GM12878 (cell line): ENCODE measurements at places on chromosomes 4 and X. TPM values are rescaled to one million over a fixed set of nuclear protein-coding genes. Genes with fewer than 3 reads are reported as not detected.

Gene TRIML2
- polyA plus RNA-seq = not detected in 2 replicates

Gene HERC6
- 3.2 and 5.0 TPM in 2 replicates for polyA plus RNA-seq

DNA sequence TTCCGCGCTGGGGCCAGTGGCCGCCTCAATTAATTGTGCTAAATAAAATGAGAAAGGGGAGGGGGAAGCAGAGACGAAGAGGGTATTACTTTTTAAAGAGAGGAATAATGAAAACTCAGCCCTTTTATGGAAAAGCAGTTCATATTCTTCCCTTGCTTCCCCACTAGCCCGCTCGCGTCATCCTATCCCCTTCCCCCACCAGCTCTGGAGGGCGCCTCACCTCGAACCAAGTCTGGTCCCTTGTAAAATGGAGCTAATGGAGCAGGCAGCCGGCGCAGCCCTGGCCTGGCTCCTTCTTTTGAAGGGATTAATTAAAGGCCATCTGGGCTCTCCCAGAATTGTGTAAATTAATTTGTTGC lies 511 bp upstream of the NKX6-1 start:
- H3K4me3 ChIP-seq = no peak overlapping the region
- no peak overlapping the region for H3K27ac ChIP-seq
- DNase-seq = no peak
- peaks cover 12% of the 10 kb centered on the region for H3K27me3 ChIP-seq

DNA sequence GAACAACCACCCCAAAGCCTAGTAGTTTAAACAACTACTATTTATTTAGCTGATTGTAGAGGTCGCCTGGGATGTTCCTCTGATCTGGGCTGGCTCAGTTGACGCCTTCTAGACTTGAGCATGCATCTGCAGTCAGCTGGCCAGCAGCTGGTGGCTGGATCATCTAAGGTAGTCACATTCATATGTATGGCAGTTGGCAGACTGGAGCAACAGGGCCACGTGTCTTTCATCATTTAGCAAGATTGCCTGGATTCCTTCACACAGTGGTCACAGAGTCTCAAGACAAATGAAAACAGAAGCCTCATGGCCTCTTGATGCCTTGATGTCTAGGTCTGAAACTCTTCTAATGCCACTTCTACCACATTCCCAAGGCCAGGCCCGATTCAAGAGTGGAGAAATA lies 220.6 kb upstream of the S100G start:
- no peak overlapping the region for H3K4me3 ChIP-seq
- no peaks in the 10 kb centered on the region for H3K4me1 ChIP-seq
- H3K36me3 ChIP-seq = no peaks in the 10 kb centered on the region
- no peaks in the 10 kb centered on the region for H3K27me3 ChIP-seq

- no peak for DNase-seq
- no peaks in the 10 kb centered on the region for H3K27me3 ChIP-seq
- H3K4me3 ChIP-seq = no peak overlapping the region
- H3K36me3 ChIP-seq = no peaks in the 10 kb centered on the region
Measured at GRCh38 chr4:11675051-11675800, 246.5 kb upstream of the HS3ST1 start.

GRCh38 chrX:27591938-27592337 lies 1.8 kb downstream of the DCAF8L2 start:
- H3K36me3 ChIP-seq = no peaks in the 10 kb centered on the region
- H3K4me1 ChIP-seq = no peaks in the 10 kb centered on the region
- no peak overlapping the region for H3K4me3 ChIP-seq
- no peaks in the 10 kb centered on the region; the same call in 1 of the 2 replicates for H3K27me3 ChIP-seq
- DNase-seq = no peak

Gene S100P
- polyA plus RNA-seq = not detected in 2 replicates

GRCh38 chrX:103293118-103293517 lies 16.6 kb upstream of the TCEAL5 start:
- no peak overlapping the region for H3K27ac ChIP-seq
- no peaks in the 10 kb centered on the region for H3K36me3 ChIP-seq
- no peaks in the 10 kb centered on the region for H3K4me1 ChIP-seq
- H3K27me3 ChIP-seq = no peaks in the 10 kb centered on the region; the same call in 1 of the 2 replicates
- H3K4me3 ChIP-seq = no peak overlapping the region
- no peak for DNase-seq

DNA sequence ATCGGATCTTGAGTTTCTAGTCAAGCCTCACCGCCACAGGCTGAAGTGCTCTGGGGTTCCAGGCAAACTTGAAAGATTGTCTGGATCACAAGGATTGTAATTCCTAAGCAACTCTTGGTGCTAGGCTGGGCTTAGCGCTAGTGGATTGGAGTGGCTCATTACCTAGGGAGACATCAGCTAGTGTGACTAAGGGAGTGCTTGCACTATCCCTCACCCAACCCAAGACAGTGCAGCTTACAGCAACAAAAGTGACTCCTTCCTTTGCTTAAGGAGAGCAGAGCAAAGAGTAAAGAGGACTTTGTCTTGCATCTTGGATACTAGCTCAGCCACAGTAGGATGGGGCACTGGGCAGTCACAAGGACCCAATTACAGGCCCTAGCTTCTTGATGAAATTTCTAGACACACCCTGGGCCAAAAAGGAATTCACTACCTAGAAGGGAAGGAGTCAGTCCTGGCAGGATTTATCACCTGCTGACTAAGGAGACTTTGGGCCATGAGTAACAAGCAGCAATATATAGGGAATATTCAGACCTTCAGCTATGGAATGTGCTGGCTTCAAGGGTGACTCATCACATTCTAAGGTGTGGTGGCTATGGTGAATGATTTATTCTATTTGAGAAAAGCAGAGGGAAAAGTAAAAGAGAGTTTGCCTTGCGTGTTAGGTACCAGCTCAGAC lies 1212.4 kb downstream of the PCDH18 start:
- H3K4me3 ChIP-seq = no peak overlapping the region
- H3K36me3 ChIP-seq = no peaks in the 10 kb centered on the region
- no peak overlapping the region for H3K27ac ChIP-seq
- H3K27me3 ChIP-seq = no peaks in the 10 kb centered on the region
- H3K4me1 ChIP-seq = no peaks in the 10 kb centered on the region

DNA sequence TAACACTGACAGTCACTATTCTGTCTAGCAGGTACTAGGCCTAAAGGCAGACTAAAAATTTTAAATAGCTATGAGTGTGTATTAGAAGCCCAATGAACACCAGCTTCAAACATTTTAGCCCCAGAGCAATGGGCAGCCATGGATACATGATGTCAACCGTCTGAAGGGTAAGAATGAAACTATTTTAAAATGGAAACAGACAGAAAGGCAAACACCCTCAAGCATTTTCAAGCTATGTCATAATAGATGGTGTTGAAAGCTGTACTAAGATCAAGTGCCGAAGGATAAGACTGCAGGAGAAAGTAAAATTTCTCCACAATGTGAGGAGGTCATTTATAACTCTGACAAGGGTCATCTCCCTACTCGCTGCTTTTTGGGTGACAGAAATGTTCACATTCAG lies 225.0 kb downstream of the COL25A1 start:
- H3K27ac ChIP-seq = no peak overlapping the region
- no peak for DNase-seq
- no peaks in the 10 kb centered on the region for H3K36me3 ChIP-seq
- H3K27me3 ChIP-seq = no peaks in the 10 kb centered on the region
- H3K4me3 ChIP-seq = no peak overlapping the region
- no peaks in the 10 kb centered on the region for H3K4me1 ChIP-seq

Gene CT45A3
- not detected in 2 replicates for polyA plus RNA-seq

GRCh38 chr4:6229095-6229494 lies 28.7 kb upstream of the JAKMIP1 start:
- no peak for DNase-seq
- no peaks in the 10 kb centered on the region for H3K4me1 ChIP-seq
- H3K4me3 ChIP-seq = no peak overlapping the region
- H3K36me3 ChIP-seq = no peaks in the 10 kb centered on the region
- H3K27ac ChIP-seq = no peak overlapping the region

DNA sequence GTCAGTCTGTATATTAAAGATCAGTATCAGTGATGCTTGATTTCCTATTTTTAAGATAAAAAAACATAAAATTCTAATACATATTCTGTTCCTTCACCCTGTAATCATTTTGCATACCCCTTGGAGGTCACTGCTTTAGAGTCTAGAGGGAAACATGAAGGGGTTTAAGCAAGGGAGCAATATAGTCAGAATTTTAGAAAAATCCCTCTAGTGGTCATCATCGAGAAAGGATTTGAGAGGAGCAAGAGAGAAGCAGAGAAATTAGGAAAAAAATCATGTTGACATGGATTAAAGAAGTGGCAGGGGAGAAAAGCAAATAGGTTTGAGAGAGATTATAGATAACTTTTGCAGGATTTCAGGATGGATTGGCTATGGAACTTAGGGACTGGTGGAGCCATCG lies 11.1 kb downstream of the APEX2 start:
- no peak for DNase-seq
- no peaks in the 10 kb centered on the region for H3K27me3 ChIP-seq
- H3K36me3 ChIP-seq = no peaks in the 10 kb centered on the region
- H3K27ac ChIP-seq = no peak overlapping the region
- H3K4me1 ChIP-seq = no peaks in the 10 kb centered on the region

DNA sequence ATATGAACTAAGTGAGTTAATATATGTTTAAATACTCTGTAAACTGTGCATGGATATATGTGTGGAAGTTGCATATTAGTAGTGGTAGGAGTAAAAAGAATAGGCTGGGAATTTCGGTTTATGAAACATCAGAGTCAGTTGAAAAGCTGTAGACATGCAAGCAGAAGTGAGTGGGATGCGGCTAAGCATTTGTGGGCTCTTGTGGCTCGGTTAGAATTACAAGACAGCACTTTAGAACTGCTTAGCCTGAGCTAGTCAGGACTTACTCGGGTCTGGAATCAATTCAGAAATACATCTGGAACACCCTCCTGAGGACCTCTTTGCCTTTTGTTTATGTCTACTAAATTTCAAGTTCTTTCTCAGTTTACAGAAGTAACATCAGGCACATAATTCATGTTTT lies 93.6 kb downstream of the AFF2 start:
- H3K27ac ChIP-seq = no peak overlapping the region
- H3K27me3 ChIP-seq = no peaks in the 10 kb centered on the region
- H3K36me3 ChIP-seq = no peaks in the 10 kb centered on the region

- no peaks in the 10 kb centered on the region for H3K4me1 ChIP-seq
- H3K27ac ChIP-seq = no peak overlapping the region
- H3K27me3 ChIP-seq = no peaks in the 10 kb centered on the region
- no peaks in the 10 kb centered on the region for H3K36me3 ChIP-seq
Measured at GRCh38 chrX:104130808-104131207, 18.5 kb downstream of the ZCCHC18 start.

GRCh38 chrX:107484002-107484726 lies 34.7 kb downstream of the FRMPD3 start:
- H3K4me1 ChIP-seq = no peaks in the 10 kb centered on the region
- no peak for DNase-seq
- no peaks in the 10 kb centered on the region for H3K27me3 ChIP-seq
- no peak overlapping the region for H3K27ac ChIP-seq

Gene PALLD
- 1.4 and 2.1 TPM in 2 replicates for polyA plus RNA-seq

DNA sequence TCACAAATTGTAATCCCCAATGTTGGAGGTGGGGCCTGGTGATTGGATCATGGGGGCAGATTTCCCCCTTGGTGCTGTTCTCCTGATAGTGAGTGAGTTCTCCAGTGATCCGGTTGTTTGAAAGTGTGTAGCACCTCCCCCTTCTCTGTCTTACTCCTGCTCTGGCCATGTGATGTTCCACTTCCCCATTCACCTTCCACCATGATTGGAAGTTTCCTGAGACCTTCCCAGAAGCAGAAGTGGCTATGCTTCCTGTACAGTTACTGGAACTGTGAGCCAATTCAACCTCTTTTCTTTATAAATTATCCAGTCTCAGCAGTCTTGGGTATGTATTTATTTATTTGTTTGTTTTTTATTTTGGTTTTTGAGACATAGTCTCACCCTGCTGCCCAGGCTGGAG lies 143.2 kb downstream of the CPE start:
- no peaks in the 10 kb centered on the region for H3K27me3 ChIP-seq
- H3K4me1 ChIP-seq = no peaks in the 10 kb centered on the region
- no peak overlapping the region for H3K4me3 ChIP-seq
- no peak overlapping the region for H3K27ac ChIP-seq
- no peak for DNase-seq

Gene ADH6
- 0.16 TPM in 1 of 2 replicates, not detected in the other for polyA plus RNA-seq
